ENCODE measurements at places on chromosomes 5 and 9.
A peak's percentile ranks its signal among the peaks of the same experiment; 100 is the strongest.

GRCh38 chr5:53430618-53431252 lies 49.7 kb upstream of the FST start:
- DNase-seq: peak; percentile 76

DNA sequence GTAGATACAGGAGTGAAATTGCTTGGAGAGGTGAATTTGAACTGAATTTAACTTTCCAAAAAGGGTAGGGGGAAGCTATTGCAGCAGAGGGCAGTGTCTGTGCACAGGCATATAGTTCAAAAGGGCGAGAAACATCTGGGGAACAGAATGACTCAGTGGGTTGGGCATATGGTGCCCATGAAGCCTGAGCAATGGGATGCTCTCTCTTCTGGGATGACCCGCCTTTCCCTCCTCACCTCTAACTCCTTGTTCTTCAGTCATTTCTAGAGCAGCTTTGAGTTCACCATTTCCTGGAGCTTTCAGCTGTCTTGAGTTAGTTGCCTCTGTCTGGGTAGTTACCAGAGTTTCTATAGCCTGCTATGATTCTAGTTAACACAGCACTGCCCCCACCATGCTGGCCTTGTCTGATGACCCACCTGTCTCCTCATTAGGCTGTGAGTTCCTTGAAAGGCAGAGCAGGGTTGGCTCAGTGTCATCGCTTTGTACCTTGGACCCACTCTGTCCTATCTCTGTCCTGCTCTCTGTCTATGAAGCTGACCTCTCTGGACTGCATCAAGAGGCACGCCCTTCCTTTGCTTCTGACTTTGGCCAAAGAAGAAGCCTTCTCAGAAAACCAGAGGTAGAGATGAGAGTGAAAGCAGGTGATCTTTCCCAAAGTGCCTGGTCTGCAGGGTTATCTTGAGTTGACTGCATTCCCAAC lies 299.6 kb upstream of the KLF4 start:
- DNase-seq: no peak

- DNase-seq: no peak
Measured at GRCh38 chr9:34783951-34784487, 74.1 kb upstream of the CCL21 start.

GRCh38 chr9:124257070-124257843 lies 492 bp upstream of the NEK6 start:
- DNase-seq: no peak
